ENCODE measurements at places on chromosomes 7 and 10. TPM values are rescaled to one million over a fixed set of nuclear protein-coding genes. Genes with fewer than 3 reads are reported as not detected.

Gene TAS2R4
- total RNA-seq, result 0.81 TPM

DNA sequence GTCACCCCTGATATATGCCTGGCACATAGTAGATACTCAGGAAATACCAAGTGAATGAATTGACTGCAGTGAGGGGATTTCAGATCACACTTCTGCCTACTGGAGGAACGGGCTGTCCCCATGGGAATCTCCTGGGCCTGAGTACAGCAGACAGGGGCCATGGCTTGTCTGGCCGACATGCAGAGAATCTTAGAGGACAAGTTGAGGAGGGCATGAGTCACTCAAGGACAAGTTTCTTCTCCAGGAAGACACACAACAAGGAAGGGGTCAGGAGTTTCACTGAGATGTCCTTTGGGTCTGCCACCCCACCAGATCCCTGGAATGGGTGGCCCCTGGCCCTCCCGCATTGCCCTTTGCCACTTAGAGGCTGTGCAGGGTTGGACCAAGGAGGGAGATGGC, 20.7 kb downstream of the PLPP4 start:
- DNase-seq, result no peak

GRCh38 chr10:95356-96115, 39.7 kb upstream of the ZMYND11 start:
- no peak for DNase-seq

GRCh38 chr10:109456566-109457301, 466.6 kb downstream of the XPNPEP1 start:
- DNase-seq, result no peak

DNA sequence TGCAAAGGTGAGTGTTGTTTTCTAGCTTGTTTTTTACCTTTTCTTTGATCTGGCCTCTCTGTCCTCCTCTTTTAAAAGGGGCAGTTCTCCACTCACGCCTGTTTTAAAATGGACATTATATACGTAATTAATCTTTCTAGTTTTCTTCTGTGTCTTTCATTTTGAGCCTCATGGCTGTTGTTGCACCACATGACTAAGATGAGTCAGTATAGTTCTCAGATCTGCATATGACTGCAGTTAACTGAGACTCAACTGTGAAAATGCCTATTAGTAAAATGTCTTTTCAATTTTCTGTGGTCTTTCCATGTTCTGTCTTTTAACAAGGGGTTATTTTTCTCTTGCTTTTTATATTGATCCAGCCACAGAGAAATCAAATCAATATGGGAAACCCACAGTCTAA, 296.1 kb downstream of the CDK14 start:
- DNase-seq, result no peak
